Breast epithelium (tissue), 4 donors: ENCODE measurements at places on chromosomes 4 and X. TPM values are rescaled to one million over a fixed set of nuclear protein-coding genes. Genes with fewer than 3 reads are reported as not detected.

DNA sequence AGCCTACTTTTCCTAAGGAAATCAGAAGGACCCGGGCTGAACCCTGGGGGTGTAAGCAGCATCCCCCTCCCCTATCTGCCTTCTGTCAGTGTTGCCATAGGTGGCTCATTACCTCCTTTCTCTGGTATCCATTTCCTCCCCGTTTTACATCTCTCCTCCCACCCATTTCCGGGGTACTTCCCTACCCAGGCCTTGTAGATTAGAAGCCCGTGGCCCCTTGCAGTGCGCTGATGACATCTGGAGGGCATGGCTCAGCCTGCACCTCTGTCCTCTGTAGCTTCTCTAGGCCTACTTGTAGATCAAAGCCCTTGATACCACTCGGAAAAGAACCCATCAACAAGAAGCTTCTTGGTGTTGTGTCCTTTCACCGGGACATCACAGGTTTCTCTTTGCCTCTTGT, 71.8 kb downstream of the NBDY start:
- no peaks in the 10 kb centered on the region for H3K4me1 ChIP-seq
- H3K27ac ChIP-seq = no peak overlapping the region
- H3K36me3 ChIP-seq = no peaks in the 10 kb centered on the region
- DNase-seq = no peak
- peaks cover 7% of the 10 kb centered on the region for H3K27me3 ChIP-seq
- H3K4me3 ChIP-seq = no peak overlapping the region

The UGT2B11 gene
- 18.4 TPM for total RNA-seq

The MOSPD2 gene
- 27.8 TPM for total RNA-seq

- H3K36me3 ChIP-seq = no peaks in the 10 kb centered on the region
- no peaks in the 10 kb centered on the region for H3K27me3 ChIP-seq
- DNase-seq = no peak
Observed at GRCh38 chrX:45815441-45815840, 614.8 kb upstream of the DIPK2B start.

GRCh38 chr4:178745203-178745602, 1303.0 kb upstream of the AGA start:
- H3K4me3 ChIP-seq = no peak overlapping the region
- H3K36me3 ChIP-seq = no peaks in the 10 kb centered on the region
- no peaks in the 10 kb centered on the region for H3K27me3 ChIP-seq
- H3K27ac ChIP-seq = no peak overlapping the region
- DNase-seq = no peak

GRCh38 chrX:47501226-47502074, 18.4 kb upstream of the ZNF41 start:
- no peaks in the 10 kb centered on the region for H3K4me1 ChIP-seq
- H3K27ac ChIP-seq = no peak overlapping the region
- H3K27me3 ChIP-seq = no peaks in the 10 kb centered on the region
- H3K36me3 ChIP-seq = no peaks in the 10 kb centered on the region
- H3K4me3 ChIP-seq = no peak overlapping the region
- no peak for DNase-seq

DNA sequence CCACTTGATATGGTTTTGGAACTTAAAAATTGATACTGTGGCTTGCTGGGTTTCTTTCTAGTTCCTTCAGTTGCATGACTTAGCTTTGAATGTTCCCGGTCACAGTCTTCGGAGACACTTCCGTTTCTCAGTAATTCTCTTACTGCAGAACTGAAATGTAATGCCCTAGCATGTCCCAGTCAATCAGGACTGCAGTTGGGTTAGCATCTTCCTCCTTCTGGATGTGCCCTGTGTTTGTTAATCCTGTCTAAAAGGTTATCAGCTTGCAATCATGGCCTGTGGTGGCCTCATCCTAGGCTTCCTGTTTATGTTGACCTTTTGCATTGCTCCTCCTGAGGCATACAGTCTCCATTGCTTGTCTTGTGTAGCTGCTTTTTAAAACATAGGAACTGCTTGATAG, 275.9 kb downstream of the ARHGAP10 start:
- no peak for DNase-seq
- H3K27ac ChIP-seq = peak overlapping the region; percentile 7
- no peaks in the 10 kb centered on the region for H3K27me3 ChIP-seq
- no peaks in the 10 kb centered on the region for H3K36me3 ChIP-seq
- no peak overlapping the region for H3K4me3 ChIP-seq
